A549 treated with CORT108297 at 1 μM for 4 hours (cell line): ENCODE measurements at places on chromosomes 2 and 18. TPM values are rescaled to one million over a fixed set of nuclear protein-coding genes. Genes with fewer than 3 reads are reported as not detected.

CEBPZ gene
- 62.3 to 107 TPM (median 71.2 TPM) in 5 replicates for total RNA-seq

GLI2 gene
- 17.1 to 28.0 TPM (median 24.1 TPM) in 5 replicates for total RNA-seq

C2orf78 gene
- not detected in 5 replicates for total RNA-seq

DHX57 gene
- total RNA-seq = 17.3 to 22.6 TPM (median 20.7 TPM) in 5 replicates

ITM2C gene
- 62.8 to 84.2 TPM (median 81.7 TPM) in 5 replicates for total RNA-seq

LIMS3 gene
- total RNA-seq = not detected in 5 replicates

VWC2L gene
- total RNA-seq = not detected in 5 replicates

CNGA3 gene
- total RNA-seq = 0.06 TPM in 1 of 5 replicates, not detected in the others

CPS1 gene
- total RNA-seq = 7.0 to 9.2 TPM (median 7.3 TPM) in 5 replicates

OSBPL6 gene
- total RNA-seq = 4.9 to 7.9 TPM (median 7.7 TPM) in 5 replicates

SERPINB10 gene
- not detected in 5 replicates for total RNA-seq

STAT1 gene
- total RNA-seq = 56.4 to 64.2 TPM (median 61.2 TPM) in 5 replicates

PLCD4 gene
- total RNA-seq = 0.33 to 0.59 TPM (median 0.40 TPM) in 5 replicates

RAMP1 gene
- total RNA-seq = 0.32 TPM in 1 of 5 replicates, not detected in the others

SS18 gene
- 45.8 to 57.8 TPM (median 52.3 TPM) in 5 replicates for total RNA-seq

ALPG gene
- 0.12 to 0.22 TPM (median 0.16 TPM) in 5 replicates for total RNA-seq

PLGLB1 gene
- 0.38 to 1.0 TPM (median 0.80 TPM) in 5 replicates for total RNA-seq

EFHD1 gene
- total RNA-seq = 1.9 to 2.9 TPM (median 2.5 TPM) in 5 replicates

RNU2-63P gene
- total RNA-seq = not detected in 5 replicates

STPG4 gene
- total RNA-seq = 0.05 TPM in 1 of 5 replicates, not detected in the others

ASAP2 gene
- total RNA-seq = 31.5 to 43.8 TPM (median 38.6 TPM) in 5 replicates

ACMSD gene
- not detected in 5 replicates for total RNA-seq

EN1 gene
- total RNA-seq = 0.54 to 1.3 TPM (median 1.1 TPM) in 5 replicates

FSIP2 gene
- not detected in 5 replicates for total RNA-seq

ZC3H6 gene
- total RNA-seq = 0.14 to 0.73 TPM (median 0.35 TPM) in 5 replicates

UGT1A5 gene
- total RNA-seq = not detected in 5 replicates

AGAP1 gene
- 16.7 to 24.8 TPM (median 23.8 TPM) in 5 replicates for total RNA-seq

TNFAIP6 gene
- total RNA-seq = 1.0 to 2.0 TPM (median 1.4 TPM) in 5 replicates

TMEM169 gene
- total RNA-seq = 0.18 to 0.42 TPM (median 0.34 TPM) in 5 replicates

IL1RN gene
- 0.30 to 0.46 TPM (median 0.46 TPM) in 5 replicates for total RNA-seq

MEP1B gene
- total RNA-seq = 0.06 to 0.14 TPM (median 0.07 TPM) in 3 of 5 replicates, not detected in the others

CCDC68 gene
- 2.6 to 4.4 TPM (median 3.8 TPM) in 5 replicates for total RNA-seq

EMILIN1 gene
- 0.37 to 0.50 TPM (median 0.47 TPM) in 5 replicates for total RNA-seq
